ENCODE measurements at places on chromosomes 3 and 15.

GRCh38 chr3:196268284-196269163, 19.0 kb downstream of the PCYT1A start:
- DNase-seq = no peak

- no peak for DNase-seq
These were observed 145.1 kb downstream of the TNIK start for GRCh38 chr3:171315101-171315500.

DNA sequence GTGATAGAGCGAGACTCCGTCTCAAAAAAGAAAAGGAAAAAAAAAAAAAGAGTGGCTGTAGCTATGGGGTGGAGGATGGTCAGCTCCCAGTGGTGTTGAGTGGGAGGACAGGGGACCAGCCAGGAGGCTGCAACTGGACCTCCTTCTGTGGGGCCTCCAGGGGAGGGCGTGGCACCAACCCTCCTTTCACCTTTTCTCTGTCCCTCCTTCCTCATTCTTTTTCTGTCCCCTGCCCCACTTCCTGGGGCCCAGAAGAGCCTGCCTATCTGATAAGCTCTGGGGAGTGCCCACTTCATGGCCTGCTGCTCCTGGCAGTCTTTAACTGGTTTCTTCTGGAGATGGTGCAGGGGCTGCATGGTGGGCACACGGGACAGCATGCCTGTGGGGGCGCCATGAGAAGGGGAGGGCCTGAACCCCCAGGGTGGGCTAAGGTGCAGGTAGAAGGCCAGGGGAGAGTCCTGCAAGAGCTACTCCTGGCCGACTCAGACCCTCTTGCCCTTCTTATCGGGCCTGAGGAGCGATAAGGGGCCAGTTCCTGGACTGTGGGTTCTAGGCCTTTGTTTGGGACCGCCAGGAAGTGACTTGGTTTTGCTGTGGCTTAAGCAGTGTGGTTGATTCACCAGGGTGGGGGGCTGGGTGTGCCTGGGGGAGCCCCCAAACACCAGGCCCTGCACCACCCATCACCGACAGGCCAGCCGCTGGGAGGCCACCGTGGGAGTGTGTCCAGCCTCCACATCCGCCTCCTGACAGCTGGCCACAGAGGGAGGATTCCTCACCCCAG, 49.4 kb upstream of the FLNB start:
- DNase-seq = no peak

GRCh38 chr3:82000773-82001172, 239.3 kb upstream of the GBE1 start:
- no peak for DNase-seq

- DNase-seq = no peak
These were observed 994 bp downstream of the MESP1 start for GRCh38 chr15:89749951-89750559.

GRCh38 chr3:31232055-31233025, 300.4 kb upstream of the STT3B start:
- no peak for DNase-seq

- DNase-seq = peak; percentile 2
These were observed 665.4 kb upstream of the CBLB start for GRCh38 chr3:106534206-106534605.

GRCh38 chr3:14788644-14789043, 30.1 kb upstream of the FGD5 start:
- DNase-seq = no peak

DNA sequence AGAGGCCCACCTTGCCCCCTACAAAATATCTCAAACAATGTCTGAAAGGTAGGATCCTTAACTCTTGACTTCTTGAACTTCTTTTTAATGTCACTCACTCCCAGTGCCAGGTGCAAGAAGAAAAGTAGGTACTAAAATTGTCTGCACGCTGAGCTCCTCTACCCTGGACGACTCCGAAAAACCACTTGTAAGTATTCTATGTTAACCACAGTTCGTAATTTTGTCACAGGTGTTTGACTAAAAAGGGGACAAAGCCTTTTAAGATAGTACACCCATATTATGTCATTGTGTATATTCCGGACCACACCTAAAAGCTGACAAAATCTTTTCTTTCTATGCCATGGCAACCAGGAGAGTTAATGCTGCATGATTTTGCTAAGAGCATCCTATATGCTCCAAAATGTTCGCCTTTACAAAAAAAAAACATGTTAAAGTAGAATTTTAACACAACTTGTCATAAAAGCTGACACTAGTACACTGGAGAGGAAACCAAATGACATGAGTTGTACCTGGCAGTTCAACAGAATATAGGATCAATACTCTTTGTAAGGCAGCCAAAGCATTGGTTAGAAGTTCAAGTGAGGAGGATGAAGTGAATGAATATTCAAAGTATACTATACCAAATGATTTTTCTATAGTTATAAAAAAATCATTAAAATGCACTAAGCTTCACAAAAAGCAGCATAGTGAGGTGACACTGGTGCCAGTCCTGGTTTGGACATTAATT, 210.5 kb downstream of the FOXP1 start:
- no peak for DNase-seq

DNA sequence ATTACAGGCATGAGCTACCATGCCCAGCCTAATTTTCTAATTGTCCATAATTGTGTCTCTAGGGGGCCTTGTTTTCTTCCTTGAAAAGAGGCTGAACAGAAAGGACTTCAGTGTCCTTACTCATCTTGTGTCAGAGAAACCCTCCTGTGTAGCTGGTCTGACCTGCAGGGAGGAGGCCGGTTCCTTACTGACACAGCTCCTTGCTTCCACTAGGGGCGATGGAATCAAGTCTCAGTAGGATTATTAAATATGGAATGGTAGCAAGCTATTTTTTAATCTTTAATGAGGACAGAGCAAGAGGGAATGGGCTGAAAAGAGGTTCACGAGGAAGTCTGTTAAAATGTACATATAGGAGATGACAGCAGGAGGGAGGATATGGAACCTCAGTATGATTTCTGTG, 8.6 kb downstream of the LPCAT4 start:
- no peak for DNase-seq

Data from stimulated activated CD8-positive, alpha-beta memory T cell treated with anti-CD3 and anti-CD28 coated beads, Interleukin-4, amount 100 ng/mL, for 1 hour (primary cell).